ENCODE measurements at places on chromosomes 2 and 18.

DNA sequence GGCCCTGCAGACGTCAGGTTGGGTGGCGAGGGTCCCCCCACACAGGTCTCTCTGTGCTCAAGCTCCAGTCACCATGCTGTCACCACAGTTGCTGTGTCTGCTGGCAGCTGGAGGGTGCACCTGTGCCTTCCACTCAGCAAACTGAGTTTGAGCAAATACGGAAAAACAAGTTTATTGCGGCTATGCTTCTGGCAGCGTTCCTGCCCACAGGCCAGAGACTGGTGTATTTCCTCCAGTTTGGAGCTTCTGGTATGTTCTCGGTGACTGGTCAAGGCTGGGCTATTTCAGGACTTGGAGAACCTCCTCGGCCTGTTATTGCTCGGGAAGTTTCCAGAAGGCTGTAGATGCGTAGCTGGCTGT is 132.6 kb downstream of the SEPTIN10 start:
- DNase-seq, result no peak

DNA sequence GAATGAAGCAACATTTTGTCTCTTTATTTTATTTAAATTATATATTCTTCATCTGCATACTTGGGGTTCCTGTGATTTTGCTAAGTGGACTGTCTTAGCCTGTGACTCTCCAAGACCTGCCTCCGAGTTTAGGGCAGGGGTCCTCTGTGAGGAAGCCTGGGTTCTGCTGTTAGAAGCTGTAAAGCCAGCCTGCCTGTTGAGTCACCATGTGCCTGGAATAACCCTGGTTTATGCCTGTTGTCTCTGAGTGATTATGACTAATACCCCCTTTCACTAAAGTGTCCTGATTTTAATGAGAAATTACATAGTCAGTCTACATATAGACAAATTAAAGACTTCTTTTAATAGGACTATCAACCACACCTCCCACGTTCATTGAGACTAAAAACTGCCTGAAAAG is 369.1 kb downstream of the ZNF521 start:
- no peak for DNase-seq

GRCh38 chr2:79899196-79899595 is 386.3 kb downstream of the CTNNA2 start:
- DNase-seq, result no peak

DNA sequence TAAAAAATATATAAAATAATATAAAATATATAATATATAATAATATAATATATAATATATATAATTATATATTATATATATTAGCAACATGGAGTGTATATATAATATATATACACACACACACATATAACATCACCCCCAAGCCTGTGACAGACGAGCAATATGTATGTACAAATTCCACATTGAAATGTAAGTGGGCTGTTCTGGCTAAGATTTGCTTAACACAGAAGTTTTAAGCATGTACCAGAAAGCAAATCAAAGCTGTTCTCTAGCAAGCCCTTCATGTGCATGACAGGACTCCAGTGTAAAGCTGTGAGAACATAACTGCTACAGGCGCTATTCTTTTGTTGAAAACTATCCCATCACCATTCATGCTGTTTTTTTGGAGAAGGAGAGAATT is 261.7 kb upstream of the TNP1 start:
- no peak for DNase-seq

DNA sequence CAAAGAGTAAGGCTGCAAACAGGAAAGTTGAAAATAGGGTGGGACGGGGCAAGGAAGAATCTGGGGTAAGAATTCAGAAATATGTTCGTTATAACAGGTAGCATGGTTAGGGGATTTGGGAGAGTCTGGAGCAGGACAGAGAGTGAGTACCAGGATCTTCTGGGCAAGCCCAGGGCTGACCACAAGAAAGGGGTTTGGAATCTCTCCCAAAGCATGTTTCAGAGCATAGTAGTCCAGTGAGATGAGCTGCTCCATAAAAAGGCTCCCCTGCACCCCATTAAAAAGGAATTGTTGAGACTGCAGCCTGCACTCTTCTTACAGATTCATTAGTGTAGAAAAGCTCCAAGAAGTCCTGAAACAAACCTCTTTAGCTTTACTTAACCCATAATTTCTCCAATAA is 291.1 kb downstream of the MTX2 start:
- no peak for DNase-seq

DNA sequence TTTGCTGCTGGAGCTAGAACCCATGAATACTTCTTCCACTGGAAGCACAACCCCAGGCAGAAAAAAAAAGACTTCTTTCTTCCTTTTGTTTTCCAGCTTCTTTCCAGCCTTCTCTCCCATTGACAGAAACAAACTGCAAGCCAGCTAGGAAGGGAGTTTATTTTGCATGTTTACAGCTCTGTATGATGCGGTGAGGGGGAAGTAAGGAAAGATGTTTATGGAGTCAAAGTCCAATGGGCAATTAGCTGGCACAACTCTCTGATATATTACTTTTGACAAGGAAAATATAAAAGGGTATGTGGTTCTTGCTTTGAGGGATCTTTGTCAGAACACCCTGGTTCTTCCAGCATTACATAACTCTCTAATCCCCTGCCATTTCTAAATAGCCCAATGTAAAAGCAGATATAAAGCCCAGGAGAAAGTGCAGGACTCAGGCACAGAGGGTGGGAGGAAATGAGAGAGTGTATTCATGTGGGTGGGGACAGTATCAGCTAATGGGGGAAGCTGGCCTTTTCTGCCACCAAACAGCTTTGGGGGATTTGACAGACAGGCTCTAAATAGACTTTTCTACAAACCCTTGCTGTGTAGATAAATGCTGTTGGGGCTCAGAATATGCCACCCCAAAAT is 9.3 kb upstream of the NMS start:
- no peak for DNase-seq
